ENCODE measurements at places on chromosomes 1 and 21.
A peak's percentile ranks its signal among the peaks of the same experiment; 100 is the strongest.

DNA sequence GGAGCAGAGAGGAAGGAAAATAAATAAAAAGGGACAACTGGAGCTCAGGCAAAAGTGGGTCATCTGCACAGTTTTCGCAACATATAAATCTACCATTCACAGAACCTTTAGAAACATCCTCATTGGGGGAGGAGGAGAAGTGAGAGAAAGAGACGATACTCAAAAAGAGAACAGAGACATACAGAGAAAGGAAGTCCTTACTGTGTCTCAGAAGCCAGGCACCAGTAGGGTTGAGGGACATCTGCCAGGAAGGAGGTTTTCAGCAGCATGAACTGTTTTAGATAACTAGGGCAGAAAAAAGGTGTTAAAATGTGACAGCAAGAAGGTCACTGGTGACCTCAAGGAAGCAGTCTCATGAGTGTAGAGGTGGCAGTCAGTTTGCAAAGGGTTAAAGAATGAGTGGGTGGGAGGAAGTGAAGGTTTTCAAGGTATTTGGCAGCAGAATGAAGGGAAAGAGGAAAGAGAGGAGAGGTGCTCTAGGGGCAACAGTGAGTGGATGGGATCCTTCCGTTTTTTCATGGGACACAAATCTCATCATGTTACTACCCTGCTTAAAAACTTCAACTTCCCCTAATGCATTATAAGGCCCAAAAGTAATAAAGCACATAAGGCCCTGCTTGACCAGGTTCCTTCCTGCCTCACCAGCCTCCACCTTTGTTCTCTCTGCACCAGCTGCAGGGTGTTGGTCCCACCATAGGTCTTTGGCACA lies 9.5 kb downstream of the JAK1 start:
- DNase-seq = no peak

- DNase-seq = no peak
Observed at GRCh38 chr1:52634111-52634510, 1.1 kb downstream of the SHISAL2A start.

GRCh38 chr1:4617506-4617905 lies 36.9 kb upstream of the AJAP1 start:
- DNase-seq = no peak

DNA sequence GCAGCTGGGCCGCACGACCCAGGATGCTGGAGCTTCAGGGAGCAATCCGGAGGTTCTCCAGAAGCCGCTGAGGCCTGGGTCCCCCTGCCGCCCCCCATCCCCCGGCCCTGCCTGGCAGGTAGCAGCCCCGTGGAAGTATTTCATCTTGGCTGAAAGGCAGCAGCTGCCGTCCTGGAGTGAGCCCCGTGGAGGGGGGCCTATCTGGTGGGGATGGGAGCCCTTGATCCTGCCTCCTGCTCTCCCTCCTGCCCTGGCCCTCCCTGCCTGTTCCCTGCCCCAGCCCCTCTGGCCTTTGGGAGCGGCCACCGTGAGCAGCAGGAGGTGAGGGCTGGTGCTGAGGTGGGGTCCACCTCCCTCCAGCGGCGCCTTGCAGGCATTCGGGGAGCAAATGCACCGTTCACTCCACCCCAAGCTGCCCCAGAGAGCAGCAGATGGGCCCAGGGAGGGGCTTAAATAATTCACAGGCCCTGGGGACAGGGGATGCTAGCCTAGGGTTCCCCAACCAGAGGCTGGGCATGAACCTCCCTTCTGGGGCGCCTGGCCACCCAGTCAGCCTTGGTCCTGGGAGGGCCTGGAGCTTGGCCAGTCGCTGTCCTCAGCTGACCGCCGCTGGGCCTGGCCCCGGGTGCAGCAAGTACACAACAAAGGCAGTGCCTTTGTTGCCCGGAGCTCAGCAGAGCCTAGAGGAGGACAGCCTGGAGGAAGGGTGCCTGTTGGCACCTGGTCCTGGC lies 23.7 kb upstream of the PLCH2 start:
- DNase-seq = no peak

GRCh38 chr1:200738949-200739651 lies 407 bp downstream of the CAMSAP2 start:
- peak; percentile 47 for DNase-seq

DNA sequence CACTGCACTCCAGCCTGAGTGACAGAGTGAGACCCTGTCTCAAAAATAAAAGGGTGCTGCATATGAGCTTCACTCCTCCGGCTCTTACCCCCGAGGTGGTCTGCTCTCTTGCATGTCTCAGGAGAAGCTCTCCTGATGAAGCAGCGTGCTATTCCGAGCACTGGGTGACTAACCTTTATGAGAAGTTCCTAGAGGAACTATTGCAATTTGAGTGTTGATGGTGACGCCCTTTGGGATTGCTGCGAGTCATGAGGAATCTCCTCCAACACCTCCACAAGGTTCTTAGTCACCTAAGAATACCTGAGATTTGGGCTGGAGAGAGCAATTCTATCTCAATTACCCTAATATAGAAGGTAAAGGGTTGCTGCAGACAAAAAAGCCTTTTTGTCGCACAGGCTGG lies 40.8 kb upstream of the TINAGL1 start:
- no peak for DNase-seq

DNA sequence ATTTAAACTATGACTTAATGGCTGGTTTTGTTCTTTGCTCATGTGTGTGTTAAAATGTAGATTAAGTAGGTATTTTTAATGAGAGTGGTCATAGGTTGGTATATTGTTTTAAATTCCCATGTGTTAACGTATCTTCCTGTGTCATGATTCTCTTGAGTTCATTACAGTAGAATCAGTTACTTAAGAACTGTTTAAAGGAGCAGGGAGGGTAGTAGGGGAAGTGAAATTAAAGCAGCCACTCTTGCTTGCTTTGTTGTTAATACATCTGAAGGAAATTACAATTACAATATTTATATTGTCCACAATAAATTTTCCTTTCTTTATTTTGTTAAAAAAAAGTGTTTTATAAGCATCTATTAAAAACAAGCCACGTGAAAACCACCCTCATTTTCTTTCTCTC lies 119.2 kb upstream of the KIAA1614 start:
- DNase-seq = no peak

- no peak for DNase-seq
Observed at GRCh38 chr1:12314333-12314903, 84.6 kb downstream of the VPS13D start.

DNA sequence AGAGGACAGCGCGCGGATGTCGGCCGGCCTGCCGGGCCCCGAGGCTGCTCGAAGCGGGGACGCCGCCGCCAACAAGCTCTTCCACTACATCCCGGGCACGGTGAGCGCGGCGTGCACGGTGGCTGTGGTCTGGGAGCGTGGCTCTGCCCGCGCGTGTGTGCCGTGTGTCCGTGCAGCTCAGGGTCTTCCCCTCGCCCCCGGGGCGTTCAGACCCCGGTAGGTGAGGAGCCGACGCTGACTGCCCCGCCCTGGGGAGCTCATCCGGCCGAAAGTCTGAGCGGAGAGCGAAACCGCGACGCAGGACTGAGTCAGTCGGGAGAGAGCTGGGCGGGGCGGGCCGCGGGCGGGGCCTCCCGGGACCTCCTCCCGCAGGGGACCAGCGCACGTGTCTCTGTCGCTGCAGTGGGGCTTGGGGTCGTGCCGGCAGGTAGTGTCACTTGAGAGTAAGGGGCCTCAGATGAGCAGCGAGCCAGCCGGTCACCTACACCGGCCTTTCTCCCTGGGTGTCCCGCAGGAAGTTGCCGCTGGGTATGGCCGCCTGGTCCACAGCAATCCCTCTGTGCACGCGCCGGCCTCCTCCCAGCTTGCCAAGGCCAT lies 520 bp downstream of the PLEKHN1 start:
- DNase-seq = peak; percentile 79

DNA sequence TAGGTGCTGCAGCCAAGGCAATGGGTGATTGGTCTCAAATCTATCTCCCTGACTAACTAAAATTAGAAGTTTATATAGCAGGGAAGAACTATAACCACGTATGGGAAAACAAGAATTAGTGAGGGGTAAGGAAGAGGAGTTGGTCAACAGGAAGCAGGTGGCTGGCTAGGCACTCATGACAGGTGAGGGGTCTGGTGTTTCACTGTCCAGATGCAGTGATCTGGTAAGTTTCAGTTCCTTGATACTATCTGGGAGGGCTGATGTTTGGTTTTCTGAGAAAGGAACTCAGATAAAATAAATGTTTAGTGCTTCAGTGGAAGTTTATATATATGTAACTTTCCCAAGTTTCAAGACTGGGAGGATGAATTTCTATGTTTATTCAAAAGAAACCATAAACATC lies 11.6 kb upstream of the POU2F1 start:
- no peak for DNase-seq

DNA sequence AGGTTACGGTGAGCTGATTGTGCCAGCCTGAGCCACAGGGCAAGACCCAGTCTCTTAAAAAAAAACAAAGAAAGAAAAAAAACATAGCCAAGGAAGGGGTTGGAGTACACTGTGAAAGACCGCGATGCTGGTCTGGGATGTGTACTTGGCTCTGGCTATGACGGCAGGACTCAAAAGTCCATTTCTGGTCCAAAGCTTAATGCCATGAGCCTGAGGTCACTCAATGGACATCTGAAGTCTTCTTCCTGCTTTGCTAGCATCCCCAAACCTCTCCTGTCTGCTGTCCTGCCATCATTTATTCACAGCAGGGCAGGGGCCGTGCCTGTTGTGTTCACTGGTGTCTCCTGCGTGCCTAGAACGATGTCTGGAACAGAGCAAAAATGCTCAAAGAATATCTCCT lies 1.5 kb upstream of the ARHGEF10L start:
- DNase-seq = no peak

- no peak for DNase-seq
Observed at GRCh38 chr1:71783071-71783470, 499.3 kb downstream of the NEGR1 start.

DNA sequence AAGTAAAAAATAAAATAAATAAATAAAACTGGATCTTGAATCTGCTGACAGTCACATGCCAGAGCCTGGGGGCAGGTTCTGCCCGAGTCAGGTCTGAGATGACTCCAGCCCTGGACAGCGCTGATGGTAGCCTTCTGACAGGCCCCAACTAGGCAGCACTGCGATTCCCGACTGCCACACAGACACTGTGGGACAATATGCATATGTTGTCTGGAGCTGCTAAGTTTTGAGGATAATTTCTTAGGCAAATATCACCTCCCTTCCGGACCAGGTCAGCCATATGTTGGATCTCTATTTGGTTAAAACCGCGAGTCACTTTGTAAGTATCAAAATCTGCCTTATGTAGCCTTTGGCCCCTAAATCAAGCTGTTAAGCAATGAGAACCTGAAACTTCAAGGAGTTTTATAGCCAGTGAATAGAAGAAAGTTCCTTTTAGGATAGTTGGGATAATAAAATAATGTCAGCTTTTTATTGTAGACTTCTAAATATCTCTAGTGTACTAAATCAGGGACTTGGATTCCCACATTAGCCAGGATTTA lies 20.8 kb upstream of the TRIM17 start:
- no peak for DNase-seq

GRCh38 chr1:68953311-68953710 lies 456.4 kb upstream of the DEPDC1 start:
- no peak for DNase-seq

DNA sequence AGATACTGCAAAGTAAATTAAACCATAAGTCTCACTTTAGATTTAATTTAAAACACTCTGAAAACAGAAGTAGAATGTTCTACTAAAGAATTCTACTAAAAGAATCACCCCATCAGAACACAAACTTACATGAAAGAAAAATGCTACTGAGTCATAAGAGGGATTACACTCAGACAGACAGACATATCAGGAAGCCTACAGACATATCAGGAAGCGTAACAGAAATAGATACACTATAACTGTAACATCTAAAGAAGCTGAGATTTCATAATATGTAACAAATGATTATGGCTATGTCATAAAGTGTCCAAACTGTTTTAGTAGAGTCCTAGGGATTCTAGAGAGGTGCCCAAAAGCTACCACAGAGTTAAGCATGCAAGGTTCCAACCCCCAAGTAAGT lies 23.9 kb downstream of the FOXJ3 start:
- no peak for DNase-seq

- DNase-seq = no peak
Observed at GRCh38 chr1:159214149-159214760, 9.6 kb downstream of the ACKR1 start.

DNA sequence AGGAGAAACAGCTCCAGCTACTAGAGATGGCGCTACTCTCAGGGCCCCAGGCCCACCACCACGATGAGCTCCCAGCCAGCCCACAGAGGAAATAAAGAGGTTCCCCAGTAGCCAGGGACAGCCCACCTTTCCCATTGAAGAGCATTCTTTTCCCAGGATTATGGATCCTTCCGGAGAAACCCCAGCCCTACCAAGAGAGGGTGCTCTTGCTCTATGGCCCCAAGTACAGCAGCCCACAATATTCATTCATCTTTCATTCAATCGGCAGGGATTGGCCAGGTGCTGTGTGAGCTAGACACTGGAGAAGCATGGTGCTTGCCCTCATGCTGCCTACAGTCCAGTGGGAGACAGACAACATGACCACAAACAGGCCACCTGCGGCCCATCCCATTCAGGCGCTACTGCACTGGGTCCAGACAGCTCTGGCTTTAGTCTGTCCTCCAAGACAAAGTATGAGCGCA lies 29.9 kb downstream of the PMVK start:
- no peak for DNase-seq

DNA sequence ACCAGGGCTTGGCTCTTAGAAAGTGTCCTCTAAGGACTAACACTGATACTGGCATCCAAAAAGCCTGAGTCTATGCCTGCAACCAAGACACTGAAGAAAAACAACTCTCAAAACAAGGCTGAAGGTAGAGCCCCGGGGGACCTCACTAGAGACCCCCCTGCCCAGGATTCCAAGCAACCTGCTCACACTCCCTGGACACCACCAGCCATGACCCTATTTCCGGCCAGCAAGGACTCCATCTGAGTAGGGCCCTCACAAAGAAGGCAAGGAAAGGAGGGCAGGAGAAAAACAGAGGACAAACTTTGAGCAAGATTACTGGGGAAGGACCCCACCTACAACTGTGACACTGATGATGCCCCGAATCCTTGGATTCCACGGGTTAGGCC lies 343.1 kb downstream of the NPHP4 start:
- no peak for DNase-seq

GRCh38 chr1:32798191-32798590 lies 19.0 kb downstream of the YARS1 start:
- DNase-seq = no peak

DNA sequence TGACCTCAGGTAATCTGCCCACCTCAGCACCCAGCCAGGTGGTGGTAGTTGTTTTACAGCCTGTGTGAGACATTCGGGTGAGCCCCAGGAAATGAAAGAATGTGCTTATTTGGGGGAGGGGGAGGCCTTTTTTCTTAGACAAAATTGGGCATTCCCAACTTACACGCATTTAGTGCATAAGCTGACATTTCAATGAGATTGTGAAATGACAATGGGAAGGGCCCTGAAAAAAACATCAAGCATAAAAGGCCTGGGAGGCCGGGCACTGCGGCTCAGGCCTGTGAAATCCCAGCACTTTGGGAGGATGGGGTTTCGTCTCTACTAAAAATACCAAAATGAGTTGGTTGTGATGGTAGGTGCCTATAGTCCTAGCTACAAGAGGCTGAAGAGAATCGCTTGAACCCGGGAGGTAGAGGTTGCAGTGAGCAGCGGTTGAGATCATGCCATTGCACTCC lies 5.0 kb downstream of the GAS5 start:
- no peak for DNase-seq

- no peak for DNase-seq
Observed at GRCh38 chr1:227952374-227953021, 4.8 kb upstream of the WNT9A start.
